Stimulated activated CD4-positive, alpha-beta T cell treated with anti-CD3 and anti-CD28 coated beads, Interleukin-2, amount 100 ng/mL, for 24 hours (primary cell): ENCODE measurements at places on chromosomes 5 and 9.

- DNase-seq, result no peak
Observed at GRCh38 chr5:72355706-72356299, 35.6 kb downstream of the PTCD2 start.

- no peak for DNase-seq
Observed at GRCh38 chr5:148255456-148255855, 13.1 kb upstream of the SPINK13 start.

- DNase-seq, result no peak
Observed at GRCh38 chr5:178797101-178797521, 62.6 kb upstream of the ZNF354B start.

GRCh38 chr5:78300464-78301045 is 6.1 kb upstream of the AP3B1 start:
- DNase-seq, result no peak

DNA sequence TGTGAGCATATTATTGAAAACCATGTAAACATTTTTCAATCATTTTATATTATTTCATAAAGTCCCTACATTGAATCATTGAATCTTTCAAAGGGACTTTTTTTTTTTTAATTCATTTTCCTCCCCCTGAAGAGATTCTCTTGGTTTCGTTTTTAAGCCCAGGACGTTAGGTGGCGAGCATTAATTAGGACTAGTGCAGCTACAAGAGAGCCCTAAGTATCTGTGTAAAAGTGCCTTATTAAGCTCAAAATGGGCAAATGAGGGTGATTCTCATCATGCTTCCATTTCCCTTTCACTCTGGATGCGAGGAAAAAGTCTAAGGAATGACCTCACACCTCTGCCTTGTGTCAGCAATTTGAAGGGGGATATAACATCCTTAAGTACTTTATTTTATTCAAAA is 517.9 kb upstream of the ITGA1 start:
- DNase-seq, result no peak

- no peak for DNase-seq
Observed at GRCh38 chr5:175195698-175196656, 248.0 kb downstream of the DRD1 start.

- no peak for DNase-seq
Observed at GRCh38 chr5:4924577-4924976, 215.6 kb upstream of the ADAMTS16 start.

GRCh38 chr5:179124853-179125788 is 64.9 kb downstream of the ZNF354C start:
- DNase-seq, result peak; percentile 11

DNA sequence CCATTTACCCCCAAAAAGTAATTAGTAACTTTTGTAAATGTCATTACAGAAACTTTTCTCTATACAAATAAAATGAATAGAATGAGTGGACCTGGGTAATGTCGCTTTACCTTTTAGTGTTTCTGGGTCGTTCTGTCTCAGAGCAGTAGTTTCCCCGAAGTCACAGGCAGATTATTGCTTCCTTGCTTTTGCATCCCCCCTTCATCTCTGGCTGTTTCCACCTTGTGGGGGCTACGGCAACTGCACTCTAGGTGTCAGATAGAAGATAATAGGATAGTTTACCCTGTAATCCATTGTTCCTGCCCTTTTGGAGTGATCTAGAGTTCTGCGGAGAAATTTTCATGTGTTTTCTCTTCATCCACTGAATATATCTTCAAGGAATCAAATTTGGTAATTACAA is 68.7 kb downstream of the PRR16 start:
- no peak for DNase-seq

GRCh38 chr5:39412721-39413394 is 11.9 kb downstream of the DAB2 start:
- DNase-seq, result no peak

GRCh38 chr9:129327552-129328328 is 149.7 kb upstream of the IER5L start:
- no peak for DNase-seq

DNA sequence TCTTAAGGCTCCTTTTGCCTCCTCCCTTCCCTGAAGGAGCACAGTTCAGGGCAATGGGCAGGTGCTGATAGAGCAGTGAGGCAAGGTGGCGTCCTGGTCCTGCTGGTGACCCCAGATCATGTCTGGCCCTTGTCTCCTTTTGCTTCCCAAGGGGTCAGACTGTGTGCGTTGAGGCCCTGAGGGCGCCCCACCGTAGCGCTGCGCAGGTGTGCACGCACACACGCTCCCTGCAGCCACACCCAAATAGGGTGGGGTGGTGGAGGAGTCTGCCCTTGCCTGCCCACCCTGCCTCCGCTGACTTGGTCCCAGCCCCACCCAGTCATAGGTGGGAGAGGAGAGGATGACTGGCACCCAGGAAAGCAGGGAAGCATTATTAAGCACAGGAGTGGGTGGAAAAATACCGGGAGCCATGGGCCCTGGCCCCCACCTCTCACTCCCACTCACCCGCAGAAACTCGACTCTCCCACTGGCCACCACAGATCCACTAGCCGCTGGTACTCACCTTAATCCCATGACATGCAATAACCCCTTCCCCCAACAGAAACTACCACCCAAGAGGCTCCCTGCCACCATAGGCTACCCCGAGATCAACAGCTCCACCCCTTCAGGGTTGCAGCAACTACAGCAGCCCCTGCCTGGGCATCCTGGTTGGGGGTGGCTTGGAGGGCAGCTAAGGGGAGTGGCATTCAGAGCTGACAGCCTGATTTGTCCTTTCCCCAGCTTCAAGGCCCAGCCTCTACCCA is 16.7 kb downstream of the PDLIM4 start:
- no peak for DNase-seq

DNA sequence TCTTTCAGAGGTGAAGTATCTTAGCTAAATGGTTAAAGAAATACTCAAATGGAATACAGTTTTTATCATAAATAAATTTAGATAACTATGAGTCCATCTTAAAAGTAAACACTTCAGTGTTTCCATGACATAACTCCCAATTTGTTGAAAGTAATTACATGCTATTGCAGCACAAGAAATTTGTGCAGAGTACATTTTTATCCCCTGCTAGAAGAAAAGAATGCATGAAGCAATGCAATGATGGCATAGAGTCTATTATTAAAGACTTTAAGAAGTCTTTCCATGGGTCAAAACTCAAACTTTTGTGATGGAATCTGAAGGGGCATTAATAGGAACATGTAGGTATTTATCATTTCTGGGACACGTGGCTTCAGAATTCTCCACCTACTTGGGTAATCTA is 106.6 kb upstream of the DPYSL3 start:
- DNase-seq, result no peak

DNA sequence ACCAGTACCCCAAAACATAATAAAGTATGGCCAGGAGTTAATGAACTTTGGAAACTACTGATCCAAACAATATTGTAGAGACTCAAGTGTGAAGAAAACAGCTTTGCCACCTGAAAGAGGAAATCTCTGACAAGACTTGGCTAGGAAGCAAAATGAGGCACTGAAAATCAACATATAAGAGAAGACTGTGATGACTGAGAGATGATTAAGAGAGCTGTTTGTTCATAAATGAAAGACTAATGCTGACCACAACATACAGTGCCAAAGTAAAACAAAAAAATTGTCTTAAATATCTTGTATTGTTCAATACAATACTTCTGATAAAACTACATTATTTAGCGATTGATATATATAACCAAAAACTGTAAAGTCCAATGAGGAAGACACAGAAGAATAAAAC is 7.2 kb downstream of the RC3H2 start:
- DNase-seq, result no peak

GRCh38 chr5:34833976-34834793 is 4.8 kb upstream of the TTC23L start:
- DNase-seq, result no peak

DNA sequence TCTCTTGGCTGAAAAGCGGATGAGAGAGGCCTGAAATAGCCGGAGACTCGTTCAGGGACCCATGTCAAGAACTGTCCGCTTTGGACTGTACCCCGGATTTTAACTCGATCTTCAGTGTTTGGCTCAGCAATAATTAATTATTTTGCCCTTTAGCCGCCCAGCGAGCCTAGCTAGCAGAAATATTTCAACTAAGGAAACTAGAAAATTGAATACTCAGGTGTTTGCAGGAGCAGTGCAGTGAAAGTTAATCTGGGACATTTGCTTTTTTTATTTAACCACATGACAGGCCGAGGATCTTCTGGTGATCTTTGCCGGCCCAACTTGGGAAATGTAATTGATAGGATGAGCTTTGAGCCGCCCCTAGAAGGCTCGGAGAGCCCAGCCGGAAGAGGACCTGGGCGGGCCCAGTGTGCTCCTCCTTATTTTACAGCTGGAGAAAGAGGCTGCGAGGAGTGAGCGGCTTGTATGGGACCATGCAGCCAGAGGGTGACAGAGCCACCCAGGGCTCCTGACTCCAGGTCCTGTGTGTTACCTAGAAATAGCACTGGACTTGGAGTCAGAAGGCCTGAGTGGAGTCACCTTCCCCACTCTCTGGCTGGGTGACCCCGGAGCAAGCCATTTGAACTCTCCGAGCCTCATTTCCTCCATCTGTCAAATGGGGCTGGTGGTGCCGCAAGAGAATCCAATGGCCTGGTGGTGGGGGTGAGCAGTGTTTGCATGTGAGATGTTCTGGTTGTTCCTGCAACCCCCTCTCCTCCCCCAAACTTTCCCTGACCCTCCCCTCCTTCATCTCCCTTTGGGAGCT is 2.4 kb downstream of the PPARGC1B start:
- DNase-seq, result no peak

- DNase-seq, result peak; percentile 49
Observed at GRCh38 chr9:126704157-126704891, 90.6 kb downstream of the LMX1B start.

- DNase-seq, result no peak
Observed at GRCh38 chr5:34571677-34572041, 84.5 kb upstream of the RAI14 start.

DNA sequence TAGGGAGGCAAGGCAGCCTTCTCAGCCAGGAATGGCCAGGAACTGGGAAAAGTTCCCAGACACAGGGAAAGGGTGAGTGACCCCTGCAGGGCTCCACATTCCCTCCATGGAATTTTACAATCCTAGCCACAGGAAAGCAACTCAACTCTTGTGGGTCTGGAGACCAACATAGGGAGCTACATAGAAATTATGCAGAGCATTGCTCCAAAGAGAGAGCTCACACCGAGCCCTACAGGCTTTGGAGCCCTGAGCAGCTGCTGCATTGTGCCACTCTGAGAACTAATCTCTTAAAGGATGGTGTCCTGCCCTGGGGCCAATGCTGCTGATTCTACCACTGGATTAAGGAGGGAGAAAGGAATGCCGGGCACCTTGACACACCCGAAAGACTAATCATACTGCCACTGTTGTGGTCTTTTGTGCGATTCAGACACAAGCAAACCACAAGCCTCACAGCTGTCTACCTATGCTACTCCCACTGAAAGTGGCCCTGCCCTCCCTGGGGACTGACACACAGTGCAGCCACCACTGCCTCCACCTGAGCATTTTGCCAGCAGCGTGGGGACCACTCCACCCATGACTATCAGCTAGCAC is 1089.8 kb upstream of the NUDT12 start:
- no peak for DNase-seq

- no peak for DNase-seq
Observed at GRCh38 chr5:100777680-100778300, 125.3 kb downstream of the ST8SIA4 start.

DNA sequence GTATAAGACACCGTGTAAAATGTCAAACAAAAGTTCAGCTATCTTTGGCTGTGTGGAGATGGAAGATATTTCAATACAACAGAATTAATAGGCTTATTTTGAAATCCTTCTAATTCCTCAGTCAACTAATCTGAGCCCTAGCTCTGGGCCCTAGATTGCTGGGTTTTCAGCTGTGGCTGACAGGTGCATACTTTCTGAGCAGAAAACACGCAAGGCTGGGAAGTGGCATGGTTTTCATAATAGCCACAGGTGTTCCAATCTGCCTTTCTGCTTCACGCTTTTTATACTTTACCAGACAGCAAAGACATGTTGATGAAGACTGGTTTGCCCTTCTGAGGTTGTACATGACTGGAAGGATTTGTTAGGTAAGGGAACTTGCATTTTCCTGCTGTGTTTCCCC is 20.7 kb upstream of the XPA start:
- DNase-seq, result no peak

DNA sequence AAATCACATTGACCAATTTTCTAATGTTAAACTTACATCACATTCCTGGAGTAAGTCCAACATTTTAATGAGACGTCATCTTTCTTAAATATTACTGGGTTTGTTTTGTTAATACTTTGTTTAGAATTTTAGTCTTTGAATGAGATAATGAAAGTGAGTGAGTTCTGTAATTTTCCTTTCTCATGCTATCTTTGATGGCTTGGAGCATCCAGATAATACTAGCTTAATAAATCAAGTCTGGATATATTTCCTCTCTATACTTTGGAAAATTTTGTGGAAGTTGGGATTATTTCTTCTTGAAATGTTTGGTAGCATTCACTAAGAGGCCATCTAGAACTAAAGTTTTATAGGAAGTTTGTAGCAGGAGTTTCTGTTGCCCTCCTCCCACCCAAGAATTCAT is 90.8 kb upstream of the IL7R start:
- no peak for DNase-seq

- no peak for DNase-seq
Observed at GRCh38 chr5:115309751-115310370, 13.4 kb upstream of the CCDC112 start.

- no peak for DNase-seq
Observed at GRCh38 chr5:82967072-82967471, 110.1 kb downstream of the TMEM167A start.

DNA sequence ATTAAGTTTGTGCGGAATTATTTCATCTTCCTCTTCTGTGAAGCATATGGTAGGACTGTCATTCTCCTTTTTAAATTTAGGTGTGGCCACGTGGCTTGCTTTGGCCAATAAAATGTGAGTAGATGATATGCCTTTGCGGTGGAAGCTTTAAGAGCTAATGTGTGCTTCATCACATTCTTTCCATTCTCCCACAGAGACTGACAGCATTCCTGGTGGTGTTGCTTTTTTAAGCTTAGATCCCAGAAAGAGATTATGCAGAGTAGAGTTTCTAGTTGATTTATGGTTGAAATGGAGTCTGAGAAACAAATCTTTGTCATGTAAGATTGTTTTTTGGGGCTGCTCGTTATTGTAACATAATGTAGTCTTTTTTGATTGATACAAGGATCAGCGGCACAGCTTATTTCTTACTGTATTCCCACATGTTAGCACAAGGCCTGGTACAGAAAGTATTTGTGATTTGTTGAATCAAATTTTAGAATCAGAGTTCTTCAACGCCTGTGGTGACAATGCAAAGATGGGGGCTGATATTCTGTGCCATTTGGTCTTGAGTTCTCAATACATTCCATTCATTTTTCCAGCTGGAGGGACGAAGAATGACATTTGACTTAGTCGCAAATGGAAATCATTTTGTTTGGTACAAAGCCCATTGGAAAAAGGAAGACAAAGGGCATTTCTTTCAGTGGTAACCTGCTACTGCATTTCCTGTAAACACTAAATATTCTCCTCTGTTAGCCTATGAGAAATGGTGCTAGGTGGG is 209.9 kb upstream of the VLDLR start:
- no peak for DNase-seq
